Mammary epithelial cell (primary cell): ENCODE measurements at places on chromosomes 1 and 21. TPM values are rescaled to one million over a fixed set of nuclear protein-coding genes. Genes with fewer than 3 reads are reported as not detected.

Gene C1QB
- not detected in 2 replicates for total RNA-seq

DNA sequence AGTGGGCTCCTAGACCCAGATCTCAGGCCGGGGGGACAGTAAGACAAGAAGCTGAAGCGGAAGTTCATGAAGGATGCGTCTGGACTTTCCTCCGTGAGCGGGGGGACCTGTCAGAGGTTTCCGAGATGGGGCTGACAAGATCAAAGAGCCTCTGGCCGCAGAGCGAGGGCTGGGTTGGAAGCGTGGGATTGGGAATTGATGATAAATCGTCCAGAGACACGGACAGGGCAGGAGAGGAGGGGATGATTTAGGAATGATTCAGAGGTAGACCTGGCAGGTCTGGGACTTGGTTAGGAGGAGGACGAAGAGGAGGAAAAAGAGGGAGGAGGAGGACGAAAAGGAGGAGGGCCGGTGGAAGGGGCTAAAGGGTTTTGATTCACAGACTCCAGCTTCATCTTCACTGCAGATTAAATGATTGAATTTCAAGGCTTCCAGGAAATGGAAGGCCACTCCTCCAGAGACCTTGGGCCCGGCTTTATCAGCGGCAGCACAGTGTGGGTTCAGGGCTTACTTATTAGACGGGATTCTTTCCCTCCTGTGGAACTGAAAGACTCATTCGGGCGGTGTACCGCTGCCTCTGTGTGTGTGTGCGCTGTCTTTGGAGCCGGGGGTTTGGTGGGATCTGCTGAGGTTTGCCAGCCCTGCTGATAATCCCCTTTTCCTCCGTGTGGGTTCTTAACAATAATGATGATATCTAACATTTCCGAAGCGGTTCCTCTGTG lies 85.7 kb upstream of the SLC45A1 start:
- no peak for DNase-seq

- no peak for DNase-seq
Observed at GRCh38 chr21:32812035-32812434, 40.5 kb upstream of the PAXBP1 start.

GRCh38 chr1:202112859-202113689 lies 9.6 kb upstream of the GPR37L1 start:
- peak; percentile 64 for DNase-seq

GRCh38 chr1:9823943-9824701 lies at the start of gene CLSTN1:
TSS of gene CLSTN1 (minus strand) at chr1:9823965. CDS start at chr1:9823733, 232 bp downstream.
- DNase-seq: peak; percentile 76

- DNase-seq: peak; percentile 92
Observed at GRCh38 chr1:98677288-98677687, 15.8 kb downstream of the SNX7 start.
